Suppressor macrophage treated with lipopolysaccharide for 1 hour (primary cell): ENCODE measurements at places on chromosomes 1 and 21.

DNA sequence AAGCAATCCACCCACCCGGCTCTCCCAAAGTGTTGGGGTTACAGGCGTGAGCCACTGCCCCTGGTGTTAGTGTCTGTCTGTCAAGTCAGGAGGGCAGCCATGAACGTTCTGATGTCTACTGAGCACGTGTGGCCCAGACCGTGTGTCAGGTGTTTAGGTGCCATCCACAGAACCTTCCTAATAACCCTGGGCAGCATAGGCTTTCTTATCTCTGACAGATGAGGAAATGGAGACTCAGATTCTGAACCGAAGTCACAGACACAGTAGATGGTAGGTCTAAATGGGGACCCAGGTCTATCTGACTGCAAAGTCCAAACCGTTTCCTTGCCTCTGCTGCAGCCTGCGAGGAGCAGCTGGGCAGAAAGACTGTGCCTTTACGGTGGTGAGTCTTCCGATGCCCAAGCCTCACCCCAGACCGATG lies 622 bp upstream of the IL6R start:
- no peak for DNase-seq

- peak; percentile 59 for DNase-seq
These were observed 51.0 kb downstream of the SMYD2 start for GRCh38 chr1:214331827-214332423.

GRCh38 chr1:51784997-51785421 lies 93.5 kb downstream of the NRDC start:
- DNase-seq = no peak

GRCh38 chr1:23627069-23627735 lies 64.4 kb upstream of the RPL11 start:
- no peak for DNase-seq

- DNase-seq = no peak
These were observed 47.2 kb downstream of the MCOLN2 start for GRCh38 chr1:84949664-84950063.

GRCh38 chr21:43846430-43846829 lies 18.6 kb upstream of the AGPAT3 start:
- no peak for DNase-seq

DNA sequence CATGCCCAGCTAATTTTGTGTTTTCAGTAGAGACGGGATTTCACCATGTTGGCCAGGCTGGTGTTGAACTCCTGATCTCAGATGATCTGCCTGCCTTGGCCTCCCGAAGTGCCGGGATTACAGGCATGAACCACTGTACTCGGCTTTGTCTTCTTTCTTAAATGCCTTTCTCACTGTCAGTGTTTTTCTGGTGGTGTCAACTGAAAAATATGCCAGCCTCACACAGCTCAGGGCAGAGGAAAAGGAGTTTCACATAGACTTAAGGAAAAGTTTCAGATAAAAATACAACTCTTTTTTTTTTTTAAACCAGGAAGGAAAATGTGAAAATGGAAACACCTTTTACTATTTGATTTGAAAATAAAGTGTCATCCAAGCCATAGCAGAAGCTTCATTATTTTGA lies 4.6 kb upstream of the MAB21L3 start:
- DNase-seq = no peak

- peak; percentile 70 for DNase-seq
These were observed 3.6 kb downstream of the UBXN11 start for GRCh38 chr1:26302733-26303405.

DNA sequence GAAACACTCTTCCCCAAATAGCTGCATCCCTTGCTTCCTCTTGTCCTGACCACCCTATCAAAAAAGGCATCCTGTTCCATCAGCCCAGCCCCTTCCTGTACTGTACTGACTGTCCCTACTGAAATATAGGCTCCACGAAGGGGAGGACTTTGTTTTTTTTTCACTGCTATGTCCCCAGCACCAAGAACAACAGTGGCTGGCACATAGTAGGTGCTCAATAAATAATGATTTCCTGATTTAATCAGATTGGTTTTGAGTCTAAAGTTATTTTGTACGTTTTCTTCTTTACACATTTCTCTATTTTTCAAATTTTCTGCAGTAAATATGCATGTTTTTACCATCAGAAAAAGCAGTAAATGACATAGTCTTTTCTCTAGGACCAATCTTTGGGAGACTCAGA lies 73.9 kb downstream of the CD58 start:
- no peak for DNase-seq

DNA sequence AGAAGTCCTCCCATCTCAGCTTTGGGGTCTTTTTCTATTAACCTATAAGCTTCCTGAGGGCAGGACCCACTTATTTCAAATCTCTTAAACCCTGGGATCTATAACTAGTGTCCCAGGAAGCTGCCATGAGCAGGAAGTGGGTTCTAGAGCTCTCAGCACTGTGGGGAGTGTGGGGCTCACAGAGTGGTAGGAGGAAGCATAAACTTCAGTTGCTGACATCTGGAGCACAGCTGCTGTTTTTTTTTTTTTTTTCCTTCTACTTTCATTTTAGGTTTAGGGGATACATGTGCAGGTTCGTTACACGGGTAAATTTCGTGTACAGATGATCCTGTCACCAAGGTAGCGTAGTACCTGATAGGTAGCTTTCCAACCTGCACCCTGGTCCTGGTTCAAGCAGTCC lies 59.3 kb downstream of the AK4 start:
- DNase-seq = no peak

DNA sequence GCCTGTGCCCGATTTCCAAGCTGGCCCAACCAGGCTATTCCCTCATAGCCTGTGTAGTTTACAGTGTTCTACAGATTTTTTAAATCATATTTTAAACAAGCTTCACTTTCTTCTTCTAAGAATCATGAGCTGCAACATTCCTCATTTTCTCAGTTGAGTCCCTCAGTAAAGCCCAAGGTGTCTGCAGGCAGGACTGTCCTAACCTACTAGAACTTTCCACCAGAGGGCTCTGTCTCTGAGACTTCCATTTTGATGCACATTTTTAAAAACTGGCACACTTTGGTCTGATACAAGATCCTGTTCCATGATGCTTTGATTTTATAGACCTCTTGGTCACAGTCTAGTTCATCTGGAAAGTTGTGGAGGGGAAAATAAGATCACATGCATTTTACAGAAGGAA lies 21.6 kb upstream of the SLAMF6 start:
- peak; percentile 54 for DNase-seq

GRCh38 chr1:48208251-48208650 lies 14.3 kb upstream of the SLC5A9 start:
- no peak for DNase-seq

GRCh38 chr1:19650416-19651140 lies 6.5 kb downstream of the NBL1 start:
- peak; percentile 71 for DNase-seq

DNA sequence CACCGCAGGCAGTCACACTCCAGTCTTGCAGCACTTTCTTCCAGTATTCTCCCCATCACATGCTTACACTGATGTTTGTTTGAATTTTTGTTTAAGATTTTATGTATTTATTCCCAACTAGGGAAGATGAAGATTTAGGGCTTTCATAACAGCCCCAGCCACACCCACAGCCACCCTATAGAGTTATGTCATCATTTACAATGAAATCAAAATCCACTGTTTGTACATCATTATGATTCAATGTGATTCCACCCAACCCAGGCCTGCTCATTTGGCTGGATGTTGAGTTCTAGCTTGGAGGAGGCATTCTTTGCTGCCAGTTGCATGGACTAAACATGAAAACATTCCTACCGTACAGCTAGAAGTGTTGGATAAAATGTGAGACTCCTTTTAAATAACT lies 35.8 kb downstream of the RIPK4 start:
- no peak for DNase-seq

DNA sequence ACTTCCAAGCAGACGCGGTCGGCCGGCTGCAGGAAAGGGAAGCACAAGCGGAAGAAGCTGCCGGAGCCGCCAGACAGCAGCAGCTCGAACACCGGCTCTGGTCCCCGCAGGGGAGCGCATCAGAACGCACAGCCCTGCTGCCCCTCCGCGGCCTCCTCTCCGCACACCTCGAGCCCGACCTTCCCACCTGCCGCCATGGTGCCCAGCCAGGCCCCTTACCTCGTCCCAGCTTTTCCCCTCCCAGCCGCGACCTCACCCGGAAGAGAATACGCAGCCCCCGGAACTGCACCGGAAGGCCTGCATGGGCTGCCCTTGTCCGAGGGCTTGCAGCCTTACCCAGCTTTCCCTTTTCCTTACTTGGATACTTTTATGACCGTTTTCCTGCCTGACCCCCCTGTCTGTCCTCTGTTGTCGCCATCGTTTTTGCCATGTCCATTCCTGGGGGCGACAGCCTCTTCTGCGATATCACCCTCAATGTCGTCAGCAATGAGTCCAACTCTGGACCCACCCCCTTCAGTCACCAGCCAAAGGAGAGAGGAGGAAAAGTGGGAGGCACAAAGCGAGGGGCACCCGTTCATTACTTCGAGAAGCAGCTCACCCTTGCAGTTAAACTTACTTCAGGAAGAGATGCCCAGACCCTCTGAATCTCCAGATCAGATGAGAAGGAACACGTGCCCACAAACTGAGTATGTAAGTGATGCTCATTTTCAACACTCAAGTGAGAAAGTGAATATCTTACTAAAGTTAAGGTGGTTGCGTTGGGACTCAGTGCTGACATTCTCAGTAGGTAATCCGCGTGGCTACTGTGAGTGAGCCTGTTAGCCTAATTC lies 25.5 kb downstream of the UTS2 start:
- DNase-seq = no peak

GRCh38 chr1:22567994-22568393 lies 4.7 kb downstream of the EPHA8 start:
- DNase-seq = no peak
